ENCODE measurements at places on chromosomes 5 and 9.

- no peak for DNase-seq
These were observed 43.0 kb downstream of the FSTL4 start for GRCh38 chr5:133569347-133569746.

DNA sequence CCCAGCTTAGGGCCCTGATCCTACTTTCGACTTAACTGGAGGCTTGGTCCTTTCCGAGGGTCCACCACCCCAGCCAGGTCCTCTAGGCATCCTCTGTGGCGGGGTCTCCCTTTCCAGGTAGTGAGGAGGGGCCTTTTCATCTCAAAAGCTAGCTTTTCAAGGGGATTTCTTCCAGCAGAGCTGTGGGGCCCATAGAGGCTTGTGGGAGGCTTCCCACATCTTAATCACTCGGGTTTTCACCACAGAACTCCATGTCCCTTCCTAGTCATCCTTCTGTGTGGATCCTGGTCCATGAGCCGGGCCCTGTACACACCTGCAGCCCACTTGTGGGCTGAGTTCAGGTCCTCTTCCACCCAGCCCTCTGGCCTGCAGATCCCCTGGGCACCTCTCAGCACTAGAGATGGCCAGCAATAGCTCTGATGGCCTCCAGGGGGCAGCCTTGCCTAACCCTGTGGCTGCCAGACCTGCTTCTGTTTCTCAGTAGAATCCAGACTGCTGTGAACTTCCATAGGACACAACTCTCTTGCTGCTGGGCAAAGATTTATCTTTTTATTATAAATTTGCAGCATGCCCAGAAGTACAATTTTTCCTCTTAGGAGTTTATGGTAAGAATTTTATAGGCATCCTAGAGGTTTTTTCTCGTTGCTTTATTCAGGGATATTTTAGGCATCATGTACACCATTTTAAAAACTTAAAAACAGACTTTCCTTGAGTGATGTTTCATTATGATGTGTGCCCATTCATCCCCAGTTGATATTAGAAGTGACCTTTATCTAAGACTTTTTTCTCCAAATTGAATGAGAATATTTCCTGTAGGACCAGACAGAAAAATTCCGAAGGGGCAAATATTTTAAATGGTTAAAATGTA, 208.9 kb downstream of the TRIO start:
- DNase-seq = peak; percentile 77

GRCh38 chr5:10923310-10923709, 162.3 kb upstream of the DAP start:
- no peak for DNase-seq

DNA sequence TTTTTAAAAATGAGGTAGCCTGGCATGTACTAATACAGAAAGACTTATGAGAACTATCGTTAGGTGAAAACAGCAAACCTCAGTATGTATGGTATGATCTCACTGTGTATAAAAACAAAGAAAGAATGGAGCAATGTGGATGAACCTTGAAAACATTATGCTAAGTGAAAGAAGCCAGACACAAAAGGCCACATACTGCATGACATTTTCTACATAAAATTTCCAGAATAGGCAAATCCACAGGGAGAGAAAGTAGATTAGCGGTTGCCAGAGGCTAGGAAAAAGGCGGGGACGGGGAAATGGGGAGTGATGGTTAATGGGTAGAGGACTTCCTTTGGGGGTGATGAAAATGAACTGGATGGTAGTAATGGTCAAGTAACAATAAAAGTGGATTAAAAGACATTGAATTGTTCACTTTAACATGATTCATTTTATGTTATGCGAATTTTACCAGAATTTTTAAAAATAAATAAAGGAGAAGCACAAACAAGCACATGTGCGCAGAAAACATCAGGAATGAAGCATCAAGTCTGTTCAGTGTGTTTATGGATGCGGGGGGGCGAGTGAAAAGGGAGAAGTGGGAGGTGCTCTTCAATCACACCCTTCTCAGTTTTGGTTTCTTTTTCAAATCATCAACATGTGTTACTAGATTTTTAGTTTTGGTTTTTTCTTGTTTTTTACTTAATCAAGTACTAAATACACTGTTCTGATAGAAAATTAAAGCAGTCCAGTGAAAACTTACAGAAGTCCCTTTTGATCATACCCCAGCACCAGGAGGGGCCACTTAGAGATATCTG, 16.3 kb downstream of the ROR2 start:
- no peak for DNase-seq

DNA sequence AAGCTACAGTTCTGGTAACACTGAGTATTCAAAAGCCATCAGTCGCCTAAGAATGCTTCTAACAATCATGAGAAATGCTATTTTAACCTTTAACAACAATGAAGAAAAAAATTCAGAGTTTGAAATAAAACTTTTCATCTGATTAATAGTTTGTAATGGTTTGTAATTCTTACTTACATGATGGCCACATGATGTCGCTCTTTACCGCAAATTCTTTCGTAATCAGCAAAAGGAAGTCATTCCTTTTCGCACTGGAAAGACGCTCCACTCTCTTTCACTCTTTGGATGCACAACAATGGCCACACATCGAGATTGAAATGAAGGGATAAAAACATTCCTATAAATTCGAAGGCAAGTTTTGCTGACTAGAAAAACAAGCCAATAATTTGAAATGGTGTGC, at the start of gene PCDHA7:
TSS of gene PCDHA7 (plus strand) at position 277 of the 400 bp plus-strand sequence. CDS start at position 392, 115 bp downstream.
- DNase-seq = no peak

DNA sequence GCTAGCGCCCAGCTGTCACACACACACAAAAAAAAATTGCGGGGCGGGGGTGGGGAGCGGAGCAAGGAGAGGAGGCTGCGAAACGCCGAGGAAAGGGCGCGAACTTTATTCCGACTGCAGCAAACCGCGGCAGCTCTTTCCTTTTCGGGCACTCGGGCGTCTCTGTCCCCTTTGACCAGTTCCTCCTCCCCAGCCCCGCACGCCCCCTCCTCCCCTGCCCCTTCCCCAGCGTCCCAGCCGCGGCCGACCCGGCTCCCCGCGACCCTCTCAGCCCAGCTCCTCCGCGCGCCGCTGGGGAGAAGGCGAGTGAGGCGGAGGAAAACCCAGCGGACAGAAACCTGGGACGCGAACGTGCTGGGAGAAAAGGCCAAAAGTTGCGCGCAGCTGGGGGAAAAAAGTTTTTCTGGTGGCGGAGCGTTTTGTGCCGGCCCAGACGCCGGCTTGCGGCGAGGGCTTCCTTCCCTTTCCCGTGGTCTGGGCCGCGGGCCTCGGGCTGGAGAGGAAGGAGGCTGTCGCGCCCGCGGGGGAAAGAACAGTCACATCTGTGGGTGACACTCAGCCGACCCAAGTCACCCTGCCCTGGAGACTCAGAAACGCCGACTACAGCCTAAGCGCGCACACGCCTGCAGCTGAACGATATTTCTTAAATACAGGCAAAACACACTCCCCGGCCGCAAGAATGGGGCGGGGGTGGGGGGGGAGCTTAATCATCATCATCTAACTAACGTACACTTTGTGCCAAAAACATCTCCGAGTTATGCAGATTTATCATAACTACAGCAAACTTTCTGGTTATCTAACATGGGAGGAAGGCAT, 1.1 kb upstream of the BNC2 start:
- DNase-seq = no peak

DNA sequence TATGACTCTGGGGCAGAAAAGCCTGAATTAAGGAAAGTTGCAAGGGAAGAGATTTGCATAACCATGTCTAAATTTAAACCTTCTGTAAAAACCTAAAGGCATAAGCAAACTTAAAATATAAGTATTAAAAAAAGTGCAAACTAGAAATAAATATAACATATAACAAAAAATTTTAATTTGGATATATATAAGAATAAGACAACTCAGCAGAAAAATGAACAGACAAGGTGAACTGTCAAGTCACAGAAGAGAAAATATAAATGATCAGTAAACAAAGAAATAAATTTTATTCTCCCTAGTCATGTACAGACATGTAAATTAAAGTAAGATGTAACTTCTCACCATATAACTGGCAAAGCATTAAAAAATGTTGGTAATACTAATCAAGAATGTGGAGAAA, 37.0 kb downstream of the C5orf22 start:
- no peak for DNase-seq

DNA sequence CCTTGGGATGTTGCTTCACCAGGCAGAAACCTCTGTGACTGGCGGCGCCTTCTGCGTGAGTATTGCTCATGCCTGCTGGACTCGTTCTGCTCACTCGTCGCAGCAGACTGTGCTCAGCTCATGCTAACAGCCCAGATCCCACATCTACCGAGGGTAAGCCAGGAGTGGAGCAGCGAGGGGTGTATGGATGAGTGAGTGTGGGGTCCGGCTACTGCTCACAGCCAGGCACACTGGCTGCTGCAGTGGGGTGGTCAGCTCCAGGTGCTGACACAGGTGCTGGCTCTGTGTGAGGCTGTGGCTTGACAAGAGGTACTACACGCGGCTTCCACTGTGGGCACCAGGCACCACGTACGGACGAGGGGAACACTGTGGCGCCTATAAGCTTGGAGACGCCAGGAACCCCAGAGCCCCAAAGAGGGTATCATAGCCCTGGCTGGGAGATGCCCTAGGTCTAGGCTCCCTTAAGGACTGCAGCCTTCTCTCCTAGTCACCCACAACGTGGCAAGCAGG, 47.7 kb upstream of the CDH12 start:
- no peak for DNase-seq

GRCh38 chr5:148255456-148255855, 13.1 kb upstream of the SPINK13 start:
- DNase-seq = no peak

DNA sequence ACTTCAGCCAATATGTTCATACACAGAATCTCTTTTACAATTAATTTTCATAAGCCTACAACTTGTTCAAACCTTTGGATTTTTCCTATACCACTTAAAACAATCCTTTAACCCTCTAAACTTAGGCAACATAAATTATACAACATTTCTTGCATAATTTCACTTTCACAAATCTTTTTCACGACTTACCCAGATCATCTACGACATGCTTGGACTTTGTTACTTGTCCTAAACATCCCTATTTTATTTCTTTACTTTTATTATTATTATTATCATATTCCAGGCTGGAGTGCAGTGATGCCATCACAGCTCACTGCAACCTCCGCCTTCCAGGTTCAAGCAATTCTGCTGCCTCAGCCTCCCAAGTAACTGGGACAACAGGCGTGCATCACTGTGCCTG, 68.0 kb downstream of the CACNA1B start:
- DNase-seq = no peak

DNA sequence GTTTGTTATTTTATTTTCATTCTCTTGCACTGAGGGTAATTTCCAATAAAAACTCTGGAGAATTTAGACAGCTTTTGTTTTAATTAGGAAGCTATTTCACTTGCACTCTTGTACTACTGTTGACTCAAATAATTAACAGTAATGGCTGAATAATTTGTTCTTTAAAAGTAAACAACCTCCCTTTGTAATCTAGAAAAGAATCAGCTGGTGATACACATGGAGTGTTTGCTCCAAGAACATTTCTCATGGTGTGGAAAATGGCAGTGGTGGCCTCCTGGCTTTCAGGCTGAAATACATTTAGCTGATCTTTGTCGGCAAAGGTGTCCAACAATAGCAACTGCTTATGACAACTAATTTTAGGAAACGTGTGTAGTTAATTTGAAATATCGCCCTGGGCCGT, 129.4 kb downstream of the C9orf152 start:
- DNase-seq = peak; percentile 84

- no peak for DNase-seq
These were observed 131.8 kb downstream of the ADAMTSL1 start for GRCh38 chr9:18605766-18606180.

DNA sequence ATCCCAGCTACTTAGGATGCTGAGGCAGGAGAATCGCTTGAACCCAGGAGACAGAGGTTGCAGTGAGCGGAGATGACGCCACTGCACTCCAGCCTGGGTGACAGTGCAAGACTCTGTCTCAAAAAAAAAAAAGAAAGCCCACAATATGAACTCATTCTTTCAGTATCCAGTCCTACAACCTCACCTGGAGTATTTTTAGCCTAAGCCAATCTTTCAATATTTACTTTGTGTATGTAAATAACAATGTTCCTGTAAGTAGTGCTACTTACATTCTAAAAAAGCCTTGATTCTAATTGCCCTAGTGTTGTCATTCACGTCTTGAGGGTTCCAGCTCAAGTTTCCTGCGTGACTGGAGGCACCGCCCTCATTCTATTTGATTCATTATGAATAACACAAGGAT, 62.0 kb downstream of the BHMT start:
- DNase-seq = peak; percentile 18

GRCh38 chr9:33264003-33264472, 470 bp downstream of the BAG1 start:
- DNase-seq = no peak

DNA sequence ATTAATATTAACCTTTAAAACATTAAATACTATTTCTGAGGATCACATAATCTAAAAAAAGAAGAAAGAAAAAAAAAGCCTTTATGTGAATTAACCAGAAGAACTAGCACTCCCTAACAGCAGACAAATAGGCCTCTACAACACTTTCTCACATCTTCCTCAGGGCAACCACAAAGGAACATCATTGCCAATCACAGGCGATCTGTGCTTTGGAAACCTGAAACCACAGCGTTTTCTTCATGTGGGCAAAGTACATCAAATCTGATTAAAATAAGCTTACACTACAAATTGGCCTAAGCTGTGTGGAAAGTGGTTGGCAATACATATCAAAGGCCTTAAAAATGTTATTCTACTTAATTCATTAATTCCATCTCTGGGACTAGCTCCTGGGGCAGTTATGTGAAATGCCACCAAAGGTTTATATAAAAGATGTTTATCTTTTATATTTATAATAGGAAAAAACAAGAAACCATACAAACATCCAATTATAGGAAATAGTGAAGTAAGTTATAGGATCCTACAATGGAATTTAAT, 184.8 kb upstream of the TBCA start:
- no peak for DNase-seq

- DNase-seq = no peak
These were observed 2.8 kb downstream of the MSX2 start for GRCh38 chr5:174726916-174727793.

DNA sequence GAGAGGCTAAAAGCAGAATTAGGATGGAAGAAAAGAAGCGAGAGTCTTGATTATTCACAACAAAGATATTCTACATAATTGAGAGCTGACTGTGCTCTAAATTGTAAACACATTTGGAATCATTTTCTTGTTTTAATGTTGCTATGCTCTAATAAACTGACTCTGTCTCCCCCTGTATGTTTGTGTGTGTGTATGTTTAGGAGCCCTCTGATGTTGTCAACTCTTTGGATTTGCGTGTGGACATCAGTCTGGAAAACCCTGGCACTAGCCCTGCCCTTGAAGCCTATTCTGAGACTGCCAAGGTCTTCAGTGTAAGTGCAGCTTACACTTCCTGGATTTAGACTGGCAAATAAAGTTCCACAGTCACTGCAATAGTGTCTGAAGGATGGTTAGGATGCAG, 37.8 kb downstream of the MOCS2 start:
- DNase-seq = no peak

GRCh38 chr9:137485343-137486140, 26.4 kb upstream of the NSMF start:
- DNase-seq = peak; percentile 26

GRCh38 chr9:124284237-124284831, 26.6 kb downstream of the NEK6 start:
- no peak for DNase-seq
